ENCODE measurements at places on chromosomes 3 and 15.

DNA sequence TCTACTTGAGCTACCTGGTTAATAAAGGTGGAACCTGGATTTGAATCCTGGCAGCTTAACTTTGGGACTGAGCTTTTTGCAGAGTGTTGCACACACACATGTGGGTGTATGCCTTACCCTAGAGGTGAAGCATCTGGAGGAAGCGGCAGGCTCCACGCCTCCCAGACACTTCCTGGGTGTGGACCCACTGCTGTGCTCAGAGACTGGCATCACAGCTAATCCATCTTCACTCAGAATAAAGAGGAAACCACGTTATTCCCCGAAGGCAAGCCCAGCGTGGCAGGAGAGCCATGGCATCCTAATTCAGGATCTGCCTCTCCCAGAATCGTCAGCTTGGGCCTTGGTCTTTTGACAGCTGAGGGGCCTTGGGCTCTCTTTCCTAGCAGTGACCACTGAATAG lies 25.5 kb downstream of the CCDC13 start:
- no peak for DNase-seq

- no peak for DNase-seq
Measured at GRCh38 chr3:183818706-183819624, 6.4 kb downstream of the MAP6D1 start.

DNA sequence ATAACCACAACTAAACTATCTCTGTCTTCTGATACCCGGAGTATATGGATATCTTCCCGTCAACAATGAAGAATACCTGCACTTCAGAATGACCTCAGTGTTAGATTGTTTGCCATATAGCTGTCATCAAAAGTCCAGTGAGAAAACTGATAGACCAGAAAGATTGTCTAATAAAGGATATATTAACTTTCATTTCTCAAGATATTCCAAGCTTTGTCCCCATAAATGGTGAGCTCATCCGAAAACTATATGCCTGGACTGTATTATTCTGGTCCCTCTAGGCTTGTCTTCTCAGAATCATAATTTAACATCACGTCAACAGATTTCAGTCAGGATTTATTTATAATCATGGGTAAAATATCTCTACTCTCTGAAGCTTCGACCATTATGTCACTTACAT lies 100.5 kb downstream of the ATP8B4 start:
- DNase-seq, result no peak

- no peak for DNase-seq
Measured at GRCh38 chr3:171950373-171950772, 89.0 kb upstream of the FNDC3B start.

DNA sequence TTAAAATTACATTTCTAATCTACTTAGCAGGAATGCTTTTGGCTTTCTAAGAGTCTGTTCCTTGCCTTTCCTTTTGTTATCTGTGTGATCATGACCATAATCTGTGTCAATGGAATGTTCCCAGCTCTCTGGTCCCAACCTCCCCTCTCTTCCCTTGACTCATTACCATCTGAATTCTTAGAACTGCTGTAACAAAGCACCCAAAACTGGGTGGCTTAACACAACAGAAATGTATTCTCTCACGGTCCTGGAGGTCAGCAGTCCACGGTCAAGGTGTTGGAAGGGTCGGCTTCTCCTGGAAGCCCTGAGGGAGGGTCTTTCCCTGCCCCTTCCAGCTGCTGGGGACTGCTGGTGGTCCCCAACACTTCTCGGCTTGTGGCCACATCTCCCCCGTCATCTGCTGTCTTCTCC lies 81.1 kb downstream of the LRRK1 start:
- DNase-seq, result no peak

DNA sequence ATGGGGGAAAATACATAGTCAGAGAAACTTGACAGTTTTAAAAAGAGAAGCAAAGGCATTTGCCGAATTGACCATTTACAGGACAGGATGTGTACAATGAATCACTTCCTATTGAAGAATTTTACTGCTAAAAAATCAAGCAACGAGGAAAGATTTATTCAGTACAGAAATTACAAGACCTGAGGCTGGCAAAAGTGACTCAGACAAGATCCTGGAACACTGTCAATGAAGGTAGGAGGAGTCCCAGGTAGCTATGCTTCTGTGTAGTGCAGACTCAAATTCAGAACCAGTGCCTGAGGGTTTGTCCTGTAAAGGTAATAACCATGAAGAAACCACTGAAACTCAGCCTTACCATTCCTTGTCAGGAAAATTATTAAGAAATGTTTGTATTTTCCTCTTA lies 120.9 kb downstream of the ZMAT3 start:
- DNase-seq, result no peak

DNA sequence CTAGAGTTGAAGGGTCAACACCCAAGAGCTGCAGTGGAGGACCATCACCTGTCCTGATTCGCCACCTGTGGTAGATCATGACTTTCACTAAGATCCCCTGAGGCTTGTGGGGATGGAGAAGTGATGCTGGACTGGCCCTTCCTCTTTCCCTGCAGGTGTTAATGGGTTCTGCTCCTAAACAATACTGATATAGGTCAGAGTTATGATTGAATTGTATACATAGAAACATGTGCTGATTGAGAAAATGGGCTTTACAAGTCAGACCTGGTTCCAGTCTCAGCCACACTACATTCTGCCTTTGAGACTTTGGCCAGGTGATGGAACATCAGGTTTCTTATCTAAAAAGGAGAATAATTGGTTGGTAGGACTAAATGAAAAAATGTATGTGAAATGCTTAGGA lies 418.9 kb upstream of the TPRG1 start:
- DNase-seq, result no peak

All from NCI-H1694 (cell line).